Astrocyte (in vitro differentiated cells and primary cell): ENCODE measurements at places on chromosomes 2 and 18. TPM values are rescaled to one million over a fixed set of nuclear protein-coding genes. Genes with fewer than 3 reads are reported as not detected.

GRCh38 chr2:67322353-67323001 lies 74.7 kb upstream of the ETAA1 start:
- peak; percentile 44 for DNase-seq

GRCh38 chr2:69983392-69983966 lies 22.0 kb upstream of the ASPRV1 start:
- DNase-seq, result no peak

- DNase-seq, result no peak
These were observed 42.5 kb downstream of the INHBB start for GRCh38 chr2:120388222-120389035.

- no peak for DNase-seq
These were observed 25.0 kb downstream of the FAM171B start for GRCh38 chr2:186718903-186719302.

GRCh38 chr2:219309278-219309677 lies at the start of gene PTPRN:
Gene PTPRN, minus strand, starts transcription at chr2:219309401. Its CDS starts 69 bp downstream, at chr2:219309332.
- DNase-seq, result peak; percentile 79

DNA sequence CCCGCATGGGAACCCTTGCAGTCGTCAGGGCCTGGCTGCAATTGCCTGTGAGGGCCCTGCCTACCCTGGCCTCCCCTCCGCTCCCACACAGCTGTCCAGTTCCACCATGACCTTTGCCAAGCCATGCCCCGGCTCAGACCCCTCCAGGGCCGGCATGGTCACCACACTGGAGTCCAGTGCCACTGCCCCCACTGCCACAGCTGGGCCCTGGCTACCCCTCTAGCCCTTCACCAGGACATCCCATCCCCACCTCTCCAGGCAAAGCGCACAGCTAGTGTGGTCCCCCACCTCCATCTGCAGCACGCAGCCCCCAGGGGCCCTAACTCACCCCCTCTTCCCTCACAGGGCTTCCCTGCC lies 70.3 kb upstream of the SMAD7 start:
- no peak for DNase-seq

- DNase-seq, result no peak
These were observed 362.7 kb upstream of the SLC8A1 start for GRCh38 chr2:40814616-40815015.

GRCh38 chr18:3593381-3593903 lies 143.5 kb downstream of the TGIF1 start:
- peak; percentile 96 for DNase-seq

DNA sequence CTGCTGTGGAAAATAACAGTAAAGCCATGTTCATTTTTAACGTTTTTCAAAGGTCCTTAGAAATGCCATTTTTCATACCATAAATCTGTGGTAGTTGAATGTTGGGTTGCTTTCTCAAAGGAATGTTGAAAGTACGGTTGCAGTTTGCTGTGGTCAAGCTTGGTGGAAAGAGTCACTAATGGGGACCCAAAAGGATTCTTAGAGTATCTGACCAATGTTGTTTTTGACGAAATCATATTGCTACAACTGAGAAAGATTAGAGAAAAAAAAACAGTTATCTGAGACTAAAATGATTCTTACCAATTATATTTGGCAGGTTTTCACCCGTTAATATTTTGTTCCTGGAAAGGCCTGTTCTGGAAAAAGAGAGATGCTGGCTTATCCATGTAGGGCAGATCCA lies 439.5 kb upstream of the ETAA1 start:
- no peak for DNase-seq

MYOM1 gene
- total RNA-seq, result 0.57 and 0.94 TPM in 2 replicates

GPR39 gene
- total RNA-seq, result 4.0 and 4.4 TPM in 2 replicates

CAPN14 gene
- 0.12 and 0.14 TPM in 2 replicates for total RNA-seq

DNA sequence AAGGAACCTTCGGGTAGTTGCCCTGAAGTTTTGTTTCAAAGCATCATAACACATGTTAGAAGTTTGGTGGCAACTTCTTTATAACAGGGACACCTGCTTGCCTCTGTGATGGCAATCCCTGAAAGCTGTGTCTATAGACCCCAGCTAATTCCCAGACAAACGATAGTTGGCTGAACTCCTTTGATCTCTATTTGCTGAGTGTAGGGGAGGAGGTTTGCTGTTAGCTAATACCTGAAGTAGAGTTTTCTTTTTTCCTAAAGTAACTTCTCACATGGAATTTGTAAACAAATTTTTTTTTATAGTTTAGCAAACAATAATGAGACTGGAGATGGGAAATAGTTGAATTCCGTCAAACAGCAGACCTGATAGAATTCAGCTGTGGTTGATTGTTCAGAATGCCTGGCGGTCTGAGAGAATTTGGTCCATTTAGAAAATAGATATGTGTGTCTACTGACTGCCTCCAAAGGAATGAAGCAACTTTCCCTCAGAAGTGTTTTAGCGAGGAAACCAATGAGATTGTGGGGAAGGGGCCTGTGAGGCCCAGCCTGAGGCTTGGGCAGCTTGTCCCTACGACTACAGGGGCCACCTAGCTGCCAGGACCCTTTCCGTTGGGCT lies 123.5 kb upstream of the EPAS1 start:
- DNase-seq, result no peak

GRCh38 chr2:160380000-160380570 lies 113.5 kb downstream of the RBMS1 start:
- no peak for DNase-seq

VRK2 gene
- total RNA-seq, result 28.6 and 28.9 TPM in 2 replicates

SERPINB10 gene
- total RNA-seq, result not detected in 2 replicates

GRCh38 chr2:12502759-12503158 lies 214.0 kb upstream of the TRIB2 start:
- peak; percentile 79 for DNase-seq

GRCh38 chr2:47334356-47335136 lies 68.4 kb upstream of the MSH2 start:
- no peak for DNase-seq

GRCh38 chr18:75612456-75612855 lies 185.0 kb upstream of the SMIM21 start:
- no peak for DNase-seq

- peak; percentile 99 for DNase-seq
These were observed 116.5 kb upstream of the FOSL2 start for GRCh38 chr2:28276076-28276618.

RGPD3 gene
- 0.10 and 0.16 TPM in 2 replicates for total RNA-seq

DNA sequence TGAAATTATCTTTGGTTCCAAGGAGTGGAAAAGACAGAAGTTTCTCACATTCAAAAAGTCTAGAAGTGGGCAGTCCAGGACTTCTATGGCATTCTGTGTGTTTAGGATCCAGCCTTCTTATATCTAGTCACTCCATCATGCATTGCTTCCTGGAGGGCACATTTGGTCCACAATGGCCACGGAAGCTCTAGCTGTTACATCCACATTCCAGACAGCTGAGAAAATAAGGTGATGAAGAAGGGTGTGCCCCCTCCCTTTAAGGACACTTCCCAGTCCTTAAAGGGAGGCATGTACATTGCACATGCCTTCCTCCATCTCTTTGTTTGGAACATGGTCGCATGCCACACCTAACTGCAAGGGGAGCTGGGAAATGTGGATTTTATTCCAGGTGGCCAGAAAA lies 59.9 kb upstream of the BZW1 start:
- DNase-seq, result no peak

- DNase-seq, result no peak
These were observed 209.5 kb downstream of the DYM start for GRCh38 chr18:49250816-49251388.

NOSTRIN gene
- not detected in 2 replicates for total RNA-seq

GRCh38 chr18:55500316-55501086 lies 87.5 kb downstream of the TCF4 start:
- peak; percentile 97 for DNase-seq

ZNF396 gene
- total RNA-seq, result 1.3 and 1.4 TPM in 2 replicates

- DNase-seq, result peak; percentile 99
These were observed 6.0 kb upstream of the SLC35F6 start for GRCh38 chr2:26757873-26758789.

DNA sequence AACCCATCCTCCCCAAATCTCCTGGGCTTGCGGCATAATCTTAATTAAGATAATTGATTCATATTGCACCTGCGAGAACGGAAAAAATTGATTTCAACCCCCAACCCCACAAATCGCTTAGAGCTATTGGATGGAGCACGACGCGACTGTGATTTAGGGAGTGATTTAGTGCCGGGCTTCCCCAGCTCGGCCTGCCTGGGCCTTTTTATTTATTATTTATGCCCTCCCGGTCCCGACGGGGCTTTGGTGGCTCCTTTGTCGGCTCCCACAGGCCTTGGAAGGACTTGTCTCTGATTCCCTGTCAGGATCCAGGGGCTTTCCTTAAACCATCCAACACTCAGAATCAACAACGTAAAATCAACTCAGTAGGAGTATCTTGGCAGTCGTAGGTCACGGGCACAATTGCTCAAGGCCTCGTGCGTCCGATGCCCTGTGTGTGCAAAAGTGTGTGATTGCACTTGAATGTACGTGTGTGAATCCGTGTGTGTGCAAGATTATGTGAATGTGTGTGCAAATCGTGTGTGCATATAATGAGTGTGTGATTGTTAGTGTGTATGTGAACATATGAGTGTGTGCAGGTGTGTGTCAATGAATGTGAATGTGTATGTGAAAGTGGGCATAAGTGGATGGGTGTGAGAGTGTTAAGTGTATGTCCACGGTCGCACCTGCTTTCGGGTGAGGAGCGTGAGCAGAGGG lies 4.3 kb upstream of the NEUROD1 start:
- no peak for DNase-seq

- DNase-seq, result no peak
These were observed 6.3 kb downstream of the MTERF4 start for GRCh38 chr2:241095594-241096290.

GRCh38 chr2:180690611-180691010 lies 289.8 kb upstream of the UBE2E3 start:
- no peak for DNase-seq

- peak; percentile 61 for DNase-seq
These were observed 120.1 kb upstream of the TWIST2 start for GRCh38 chr2:238727585-238728329.

GRCh38 chr2:232772531-232772930 lies 3.8 kb downstream of the KCNJ13 start:
- DNase-seq, result no peak

GRCh38 chr2:33111002-33111446 lies 164.3 kb downstream of the LTBP1 start:
- peak; percentile 69 for DNase-seq

ERMN gene
- total RNA-seq, result 0.14 and 0.82 TPM in 2 replicates

- DNase-seq, result no peak
These were observed 226.0 kb upstream of the PXDN start for GRCh38 chr2:1970341-1970740.

STPG4 gene
- 0.55 and 0.64 TPM in 2 replicates for total RNA-seq

MYL1 gene
- total RNA-seq, result 8.7 and 11.1 TPM in 2 replicates

DSC1 gene
- 0.18 and 0.43 TPM in 2 replicates for total RNA-seq

DNA sequence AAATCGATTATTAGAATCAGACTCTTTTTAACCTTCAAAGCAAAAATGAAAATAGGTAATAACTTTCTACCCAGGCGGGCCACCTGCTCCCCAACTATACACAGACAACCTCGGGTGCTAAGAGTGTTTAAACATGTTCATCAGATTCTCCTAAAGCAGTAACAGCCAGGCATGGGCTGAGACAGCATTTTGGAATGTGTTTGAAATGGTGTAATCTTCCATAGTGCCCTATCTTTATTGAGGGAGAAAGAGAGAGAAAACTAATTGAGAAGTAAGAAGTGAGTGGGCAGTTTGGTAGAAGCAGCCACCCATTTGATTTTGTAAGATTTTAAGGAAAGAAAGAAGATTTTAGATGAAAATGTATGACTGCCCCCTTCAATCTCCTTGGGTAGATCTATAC lies 196.1 kb upstream of the CTAGE1 start:
- peak; percentile 55 for DNase-seq

METTL4 gene
- total RNA-seq, result 9.0 and 10.5 TPM in 2 replicates

DNA sequence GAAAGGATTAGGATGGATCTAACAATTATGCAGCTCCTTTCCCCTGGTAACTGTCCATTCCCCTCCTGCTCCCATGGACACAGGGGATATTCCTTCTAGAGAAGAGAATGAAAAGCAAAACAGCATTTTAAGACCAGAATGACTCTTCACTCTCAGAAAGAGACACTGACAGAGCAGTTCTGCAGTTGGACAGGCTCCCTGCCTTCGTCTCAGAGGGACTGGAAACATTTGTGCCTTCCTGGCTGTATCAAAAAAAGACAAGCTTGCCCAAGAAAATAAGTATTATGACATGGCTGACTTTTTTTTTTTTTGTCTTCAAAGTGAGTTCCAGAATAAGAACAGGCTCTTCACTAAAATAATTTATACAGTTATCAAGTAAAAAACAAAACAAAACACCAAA lies 9.5 kb downstream of the PID1 start:
- DNase-seq, result no peak

GRCh38 chr18:79217979-79218604 lies 148.9 kb downstream of the ATP9B start:
- no peak for DNase-seq

- DNase-seq, result peak; percentile 6
These were observed 141.4 kb downstream of the COL4A4 start for GRCh38 chr2:227022608-227023007.

RASGRP3 gene
- 2.0 and 2.8 TPM in 2 replicates for total RNA-seq

DNA sequence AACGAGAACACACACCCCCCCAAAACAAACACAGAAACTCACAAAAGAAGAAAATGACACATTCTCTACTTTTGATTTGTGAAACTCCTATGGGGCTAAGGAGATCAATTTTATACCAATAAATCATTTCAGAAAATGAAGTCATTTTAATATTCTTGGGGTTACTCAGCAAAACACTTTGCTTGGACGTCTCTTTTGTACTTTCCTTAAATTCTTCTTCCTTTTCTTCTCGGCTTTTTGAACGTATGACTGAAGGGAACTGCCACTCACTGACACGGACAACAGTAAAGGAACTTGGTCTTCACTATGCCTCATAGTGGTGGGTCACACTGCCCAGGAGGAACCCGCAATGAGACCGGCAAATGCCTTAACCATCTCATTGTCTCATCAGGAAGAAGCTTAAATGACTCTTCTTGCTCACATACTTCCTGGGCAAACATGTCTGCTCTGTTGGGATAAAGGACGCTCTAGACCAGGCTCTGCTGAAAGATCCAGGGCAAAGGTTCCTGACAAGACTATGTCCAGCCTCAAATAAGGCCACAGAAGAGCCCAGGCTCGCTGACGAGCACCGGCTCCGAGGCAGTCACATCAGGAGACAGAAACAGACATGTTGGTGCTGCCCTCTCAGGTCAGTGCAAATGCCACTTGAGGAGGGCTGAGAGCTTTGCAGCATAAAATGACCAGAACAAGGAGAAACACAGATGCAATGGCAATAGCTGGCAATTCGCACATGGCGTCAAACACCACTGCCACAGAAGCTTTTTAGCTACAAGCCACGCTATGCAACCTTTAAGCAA lies 205.5 kb downstream of the TGIF1 start:
- no peak for DNase-seq

MAP3K19 gene
- total RNA-seq, result not detected in 2 replicates
